ENCODE measurements at places on chromosomes 4 and X.

- DNase-seq: no peak
Observed at GRCh38 chrX:261167-261918, 19.8 kb upstream of the PLCXD1 start.

GRCh38 chr4:3449574-3450534 lies 8.1 kb downstream of the HGFAC start:
- DNase-seq: no peak

DNA sequence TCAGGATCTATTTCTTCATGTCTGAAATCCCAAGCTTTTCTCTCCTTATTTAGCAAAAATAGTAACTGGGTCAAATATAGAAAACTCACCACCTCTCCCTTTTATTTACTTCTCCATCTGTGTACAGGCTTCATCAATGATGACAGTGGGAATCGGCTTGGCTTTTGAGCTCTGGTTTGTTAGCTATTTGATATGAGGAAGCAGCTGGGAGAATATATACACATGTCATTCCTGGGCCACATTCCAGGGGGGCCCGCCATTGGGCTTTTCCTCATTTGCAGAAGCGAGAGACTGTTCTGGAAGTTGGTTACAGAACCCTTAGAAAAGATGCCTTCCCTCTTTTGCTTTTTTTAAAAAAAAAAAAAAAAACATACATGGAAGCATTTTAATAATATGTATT lies 107.4 kb upstream of the F9 start:
- no peak for DNase-seq

GRCh38 chr4:185637163-185637875 lies 102.0 kb upstream of the PDLIM3 start:
- no peak for DNase-seq

GRCh38 chr4:152363086-152363485 lies 172.8 kb downstream of the FBXW7 start:
- no peak for DNase-seq

DNA sequence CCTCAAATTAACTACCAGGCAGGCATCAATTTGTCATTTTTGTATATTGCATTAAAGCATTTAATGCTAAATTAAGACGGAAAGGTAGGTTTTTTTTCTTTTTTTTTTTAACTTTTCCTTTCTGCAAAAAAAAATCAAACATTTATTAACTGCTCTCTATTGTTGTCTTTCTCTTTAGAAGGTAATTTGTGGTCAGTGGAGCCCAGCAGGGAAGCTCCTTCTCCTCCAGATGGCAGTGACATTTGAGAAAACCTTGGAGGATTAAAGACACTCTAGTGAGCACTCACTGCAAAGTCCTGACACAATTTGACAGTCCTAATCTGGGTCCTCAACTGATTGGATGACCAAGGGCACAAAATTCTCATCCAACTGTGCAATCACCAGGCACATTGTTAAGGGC lies 102.4 kb downstream of the SLIT2 start:
- no peak for DNase-seq

GRCh38 chr4:80614319-80614718 lies 278.8 kb downstream of the CFAP299 start:
- DNase-seq: no peak

DNA sequence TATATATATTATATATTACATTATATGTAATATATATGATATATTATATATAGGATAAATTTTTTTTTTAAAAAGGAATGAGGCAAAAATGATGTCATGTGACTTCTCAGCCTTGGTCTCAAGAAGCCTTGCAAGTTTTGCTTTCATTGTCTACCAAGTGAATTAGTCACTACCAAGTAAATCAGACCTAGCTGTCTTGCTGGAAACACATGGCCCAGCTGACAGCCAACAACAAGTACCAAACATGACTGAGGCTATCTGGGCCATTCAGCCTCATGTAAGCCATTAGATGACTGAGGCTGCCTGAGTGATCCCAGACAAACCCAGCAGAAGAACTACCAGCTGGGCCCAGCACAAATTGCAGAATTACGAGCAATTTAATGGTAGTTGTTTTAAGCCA lies 44.9 kb downstream of the HAND2 start:
- no peak for DNase-seq

DNA sequence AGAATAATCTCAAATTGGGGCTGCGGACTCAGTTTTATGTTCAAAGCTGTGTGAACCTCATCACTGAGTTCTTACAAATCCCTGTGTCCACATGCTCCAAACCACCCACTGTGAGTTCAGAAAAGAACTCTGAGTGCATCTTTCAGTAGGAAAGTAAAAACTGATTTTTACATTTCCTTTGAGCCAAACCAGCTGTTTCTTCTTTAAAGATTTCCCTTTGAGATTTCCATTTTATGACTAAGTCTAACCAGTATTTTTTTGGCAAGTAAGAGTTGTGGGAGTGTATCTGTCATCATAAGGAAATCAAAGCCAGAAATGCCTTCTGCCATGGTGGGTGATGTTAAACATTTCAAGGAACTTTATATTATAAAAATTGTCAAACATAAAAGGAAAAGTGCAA lies 100.0 kb downstream of the TET2 start:
- no peak for DNase-seq

DNA sequence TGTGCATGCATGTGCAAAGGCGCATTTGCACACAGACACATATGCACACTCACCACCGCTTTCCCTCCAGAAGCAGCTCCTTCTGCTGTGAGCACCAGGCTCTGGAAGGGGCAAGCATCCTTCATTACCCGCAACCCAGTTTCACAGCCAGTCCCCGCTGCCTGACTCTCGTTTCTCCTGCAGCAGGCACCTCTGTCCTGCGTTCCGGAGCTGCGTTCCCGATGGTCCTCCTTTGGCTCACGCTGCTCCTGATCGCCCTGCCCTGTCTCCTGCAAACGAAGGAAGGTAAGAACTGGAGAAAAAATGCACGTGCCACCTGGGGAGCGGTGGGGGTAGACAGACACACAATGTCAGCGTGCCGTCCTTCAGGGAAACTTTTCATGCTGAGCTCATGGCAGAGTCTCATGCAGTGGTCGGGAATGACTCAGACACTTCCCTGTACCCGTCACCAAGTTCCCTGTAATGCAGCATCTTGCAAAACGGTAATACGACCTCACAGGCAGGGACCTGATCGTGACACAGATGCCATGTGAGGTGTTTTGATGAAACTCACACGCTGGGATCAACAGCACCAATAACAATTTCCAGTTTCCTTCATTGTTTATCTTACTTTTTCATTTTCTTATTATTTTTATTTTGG lies 5.1 kb downstream of the IL3RA start:
- no peak for DNase-seq

GRCh38 chr4:184960505-184960971 lies 57.8 kb upstream of the HELT start:
- peak; percentile 15 for DNase-seq
